ENCODE measurements at places on chromosomes 7 and 10.

GRCh38 chr10:95214369-95214768 lies 20.3 kb downstream of the ACSM6 start:
- no peak for DNase-seq

GRCh38 chr10:10870523-10871241 lies 147.0 kb upstream of the CELF2 start:
- DNase-seq = no peak

GRCh38 chr7:38178695-38179344 lies 775 bp downstream of the STARD3NL start:
- DNase-seq = no peak

DNA sequence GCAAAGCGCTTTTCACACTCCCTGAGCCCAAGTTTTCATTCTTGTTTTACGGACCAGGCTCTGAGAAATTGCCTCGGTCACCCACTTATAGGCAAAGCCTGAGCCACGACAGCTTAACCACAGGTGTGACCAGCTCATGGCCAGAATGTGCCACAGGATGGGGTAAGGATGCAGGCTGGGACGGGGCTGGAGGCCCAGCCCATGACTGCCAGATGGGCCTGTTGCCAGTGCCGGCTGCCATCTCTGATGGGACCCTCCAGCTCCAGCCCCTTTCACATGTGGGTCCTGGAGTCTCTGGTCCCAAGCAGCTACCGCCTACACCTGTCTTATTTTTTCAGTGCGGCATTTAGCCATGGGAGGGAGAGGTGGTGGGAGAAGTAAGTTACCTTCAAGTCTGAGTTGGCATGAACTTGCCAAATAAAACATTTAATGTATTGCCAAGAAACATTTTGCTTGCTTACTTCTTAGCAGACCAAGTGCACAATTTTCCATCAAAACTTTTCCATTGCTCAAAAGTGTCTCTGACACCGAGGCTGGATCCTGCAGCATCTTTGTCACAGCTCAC lies 142.6 kb downstream of the GRK5 start:
- no peak for DNase-seq

- DNase-seq = no peak
These were observed 135.3 kb downstream of the PTPRN2 start for GRCh38 chr7:158452331-158452730.

GRCh38 chr10:61475449-61475873 lies 22.3 kb upstream of the TMEM26 start:
- no peak for DNase-seq

DNA sequence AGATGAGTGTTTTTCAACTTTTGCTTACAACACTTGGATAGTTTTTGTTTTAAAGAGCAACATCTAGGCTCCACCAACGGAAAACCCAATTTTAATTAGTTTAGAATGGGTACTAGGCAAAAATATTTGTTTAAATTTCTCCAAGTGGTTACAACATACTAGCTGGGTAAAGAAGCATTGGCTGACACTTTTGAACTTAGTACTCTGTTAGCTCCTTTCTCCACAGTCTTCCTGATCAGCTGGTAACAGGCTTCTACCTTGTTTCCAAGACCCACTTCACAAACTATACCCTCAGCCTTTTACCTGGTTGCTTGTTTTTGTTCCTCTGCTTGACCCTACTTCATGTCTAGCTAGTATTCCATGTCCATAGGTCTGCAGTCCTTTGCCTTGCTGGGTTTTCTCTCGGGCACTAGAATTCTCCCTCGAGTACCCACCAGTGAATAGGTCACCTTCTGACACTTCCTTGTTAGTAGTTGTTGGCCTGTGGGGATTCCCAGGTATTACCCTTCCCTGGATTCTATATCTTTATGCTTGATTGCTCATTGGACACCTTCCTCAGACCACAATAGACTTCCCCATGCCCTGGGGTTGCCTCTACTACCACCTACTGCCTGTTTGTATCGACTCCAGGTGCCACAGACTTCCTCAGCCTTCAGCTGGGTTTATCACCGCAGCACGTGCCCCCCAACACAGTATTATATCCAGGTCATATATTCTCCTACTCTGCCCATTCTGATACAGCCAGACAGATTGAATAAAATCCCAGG lies 42.0 kb downstream of the PRPS1L1 start:
- DNase-seq = no peak

DNA sequence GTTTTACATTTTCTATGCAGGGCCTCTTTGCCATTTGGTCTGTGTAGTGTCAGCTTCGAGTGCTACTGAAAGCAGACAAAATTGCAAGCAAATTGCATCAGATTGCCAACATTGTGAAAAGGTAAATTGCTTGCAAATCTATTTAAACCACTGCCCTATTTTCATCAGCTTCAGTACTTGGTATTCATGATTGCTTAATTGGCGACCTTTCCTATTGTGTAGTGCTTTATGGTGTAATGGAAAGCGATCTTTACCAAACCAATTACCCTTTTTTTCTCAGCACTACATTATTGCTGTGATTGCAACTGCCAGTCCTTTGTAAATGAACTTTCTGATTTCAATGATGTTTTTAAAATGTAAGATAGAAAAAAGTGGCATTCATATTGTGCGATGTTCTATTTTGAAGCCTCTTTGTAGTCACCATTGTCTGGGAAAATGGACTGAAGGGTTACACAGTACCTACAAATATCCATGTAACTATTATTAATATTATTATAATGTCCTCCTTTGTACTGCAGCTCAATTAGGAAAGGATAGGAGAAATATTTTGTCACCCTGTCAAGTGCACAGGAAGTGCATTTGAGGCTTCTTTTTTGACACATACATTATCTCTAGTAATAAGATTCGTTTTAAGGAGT lies 177.7 kb upstream of the SP8 start:
- DNase-seq = no peak

GRCh38 chr7:32217341-32218153 lies 147.3 kb upstream of the PDE1C start:
- no peak for DNase-seq

- DNase-seq = no peak
These were observed 437.8 kb upstream of the NPVF start for GRCh38 chr7:25665903-25666670.

Measured in activated naive CD8-positive, alpha-beta T cell treated with anti-CD3 and anti-CD28 coated beads, Interleukin-2, amount 50 U/mL, for 16 hours (primary cell).